Kidney (tissue), 22 donors: ENCODE measurements at places on chromosomes 5 and 9. TPM values are rescaled to one million over a fixed set of nuclear protein-coding genes. Genes with fewer than 3 reads are reported as not detected.

AIF1L gene
- total RNA-seq: 397 TPM

ZNF883 gene
- 3.0 TPM for total RNA-seq

BARHL1 gene
- not detected for total RNA-seq

DNA sequence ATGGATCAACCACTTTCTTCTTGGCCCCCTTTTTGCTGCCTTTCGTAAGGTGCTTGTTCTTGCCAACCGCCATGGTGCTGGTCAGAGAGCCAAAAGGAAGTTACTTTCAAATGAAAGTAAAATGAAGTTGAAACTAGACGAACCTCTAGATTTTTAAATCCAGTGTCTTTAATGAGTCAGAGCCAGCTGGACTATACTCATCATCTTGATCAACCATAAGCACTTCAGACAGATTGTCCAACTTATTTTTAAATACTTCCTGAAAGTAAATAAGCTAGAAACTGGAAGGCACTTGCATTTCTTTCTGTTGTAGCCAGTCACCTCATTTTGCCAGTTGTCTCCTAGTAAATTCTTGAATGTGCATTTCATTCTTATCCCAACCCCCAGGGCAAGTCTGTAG, 48.9 kb downstream of the JMY start:
- no peaks in the 10 kb centered on the region for H3K27me3 ChIP-seq
- H3K27ac ChIP-seq: no peak overlapping the region
- no peaks in the 10 kb centered on the region for H3K36me3 ChIP-seq
- no peaks in the 10 kb centered on the region for H3K4me1 ChIP-seq
- no peak for DNase-seq
- H3K4me3 ChIP-seq: no peak overlapping the region

DNA sequence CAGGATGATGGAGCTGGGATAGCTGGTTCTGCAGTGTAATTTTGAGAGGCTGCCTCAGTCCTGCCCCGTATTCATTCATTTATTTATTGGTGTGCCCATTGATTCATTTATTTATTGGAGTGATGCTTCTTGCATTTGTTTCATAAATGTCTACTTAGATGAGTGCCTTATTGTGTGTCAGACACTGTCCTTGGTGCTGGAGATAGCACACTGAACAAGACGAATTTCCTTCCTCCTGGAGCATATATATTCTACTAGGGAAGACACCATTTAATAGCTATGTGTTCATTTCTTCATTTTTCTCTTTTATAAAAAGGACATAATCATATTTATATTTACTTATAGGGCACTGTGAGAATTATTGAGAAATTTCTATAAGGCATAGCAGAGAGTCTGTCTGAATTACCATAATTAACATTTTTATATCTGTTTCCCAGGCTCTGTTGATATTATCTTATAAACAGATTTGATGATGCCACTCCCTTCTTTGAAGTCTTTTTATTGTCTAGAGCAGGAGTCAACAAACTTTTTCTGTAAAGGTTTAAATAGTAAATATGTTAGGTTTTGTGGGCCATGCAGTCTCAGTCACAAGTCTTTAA, 433.9 kb upstream of the ZNF608 start:
- no peak for DNase-seq
- H3K36me3 ChIP-seq: no peaks in the 10 kb centered on the region
- no peaks in the 10 kb centered on the region for H3K4me1 ChIP-seq
- no peak overlapping the region for H3K27ac ChIP-seq
- H3K4me3 ChIP-seq: no peak overlapping the region
- no peaks in the 10 kb centered on the region for H3K27me3 ChIP-seq

DNA sequence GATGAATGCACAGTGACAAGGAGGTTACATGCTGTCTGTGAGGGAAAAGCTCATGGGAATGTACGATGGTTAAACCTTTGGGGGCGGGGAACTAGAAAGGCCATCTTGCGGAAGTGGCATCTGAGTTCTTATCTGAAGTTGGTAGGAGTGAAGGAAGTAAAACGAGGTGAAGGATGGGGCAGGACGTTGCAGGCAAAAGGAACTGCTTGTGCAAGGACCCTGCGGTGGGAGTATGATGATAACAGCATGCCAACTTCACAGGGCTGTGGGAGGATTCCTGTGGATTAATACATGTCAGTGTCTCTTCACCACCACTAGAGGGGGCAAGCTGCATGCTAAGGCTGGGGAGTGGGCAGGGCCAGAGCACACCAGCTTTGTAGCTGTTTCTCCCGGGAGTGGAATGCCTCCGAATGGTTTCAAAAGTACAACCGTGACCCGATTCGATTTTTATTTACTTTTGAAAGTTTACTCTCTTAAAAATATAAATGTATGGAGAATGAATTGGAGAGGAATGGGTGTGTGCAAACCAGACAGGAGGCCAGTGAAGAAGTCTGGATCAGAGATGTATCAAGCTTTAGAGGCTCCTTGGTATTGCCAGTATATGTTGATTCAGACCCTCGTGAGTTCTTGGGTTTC, 62.5 kb downstream of the CYFIP2 start:
- H3K27me3 ChIP-seq: no peaks in the 10 kb centered on the region
- H3K36me3 ChIP-seq: peaks cover 69% of the 10 kb centered on the region
- H3K4me3 ChIP-seq: peak overlapping the region; percentile 23
- H3K27ac ChIP-seq: no peak overlapping the region
- peak; percentile 91 for DNase-seq

DNA sequence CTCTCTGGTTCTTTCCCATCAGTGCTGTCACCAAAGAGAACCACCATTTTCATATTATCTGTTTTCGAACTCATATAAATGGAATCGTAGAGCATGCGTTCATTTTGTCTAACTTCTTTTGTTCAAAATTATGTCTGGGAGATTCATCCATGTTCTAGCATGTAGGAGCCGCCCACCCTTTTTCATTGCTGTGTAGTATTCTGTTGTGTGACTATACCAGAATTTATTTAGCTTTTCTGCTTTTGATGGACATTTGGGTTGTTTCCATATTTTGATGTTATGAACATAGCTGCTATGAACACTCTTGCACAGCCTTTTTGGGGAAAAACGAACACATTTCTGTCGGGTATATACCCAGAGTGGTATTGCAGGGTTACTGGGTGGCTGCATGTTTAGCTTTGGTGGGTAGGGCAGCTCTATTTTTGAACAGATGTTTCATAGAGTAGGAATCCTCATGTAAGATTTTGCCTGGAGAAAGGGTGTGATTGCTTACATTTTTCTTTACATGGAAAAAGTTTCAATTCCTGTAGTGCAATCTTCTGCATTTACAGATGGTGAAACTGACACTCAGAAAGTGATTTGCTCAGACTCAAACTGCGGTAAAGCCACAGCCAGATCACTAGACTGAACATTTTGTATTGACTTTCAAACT, 100.2 kb upstream of the IL12B start:
- H3K4me1 ChIP-seq: no peaks in the 10 kb centered on the region
- no peak for DNase-seq
- H3K4me3 ChIP-seq: no peak overlapping the region
- no peak overlapping the region for H3K27ac ChIP-seq
- H3K27me3 ChIP-seq: no peaks in the 10 kb centered on the region
- no peaks in the 10 kb centered on the region for H3K36me3 ChIP-seq

- no peak overlapping the region for H3K27ac ChIP-seq
- no peaks in the 10 kb centered on the region for H3K36me3 ChIP-seq
- H3K27me3 ChIP-seq: no peaks in the 10 kb centered on the region
- H3K4me3 ChIP-seq: no peak overlapping the region
- DNase-seq: no peak
Measured at GRCh38 chr5:14572836-14573235, 8.8 kb upstream of the OTULINL start.

DNA sequence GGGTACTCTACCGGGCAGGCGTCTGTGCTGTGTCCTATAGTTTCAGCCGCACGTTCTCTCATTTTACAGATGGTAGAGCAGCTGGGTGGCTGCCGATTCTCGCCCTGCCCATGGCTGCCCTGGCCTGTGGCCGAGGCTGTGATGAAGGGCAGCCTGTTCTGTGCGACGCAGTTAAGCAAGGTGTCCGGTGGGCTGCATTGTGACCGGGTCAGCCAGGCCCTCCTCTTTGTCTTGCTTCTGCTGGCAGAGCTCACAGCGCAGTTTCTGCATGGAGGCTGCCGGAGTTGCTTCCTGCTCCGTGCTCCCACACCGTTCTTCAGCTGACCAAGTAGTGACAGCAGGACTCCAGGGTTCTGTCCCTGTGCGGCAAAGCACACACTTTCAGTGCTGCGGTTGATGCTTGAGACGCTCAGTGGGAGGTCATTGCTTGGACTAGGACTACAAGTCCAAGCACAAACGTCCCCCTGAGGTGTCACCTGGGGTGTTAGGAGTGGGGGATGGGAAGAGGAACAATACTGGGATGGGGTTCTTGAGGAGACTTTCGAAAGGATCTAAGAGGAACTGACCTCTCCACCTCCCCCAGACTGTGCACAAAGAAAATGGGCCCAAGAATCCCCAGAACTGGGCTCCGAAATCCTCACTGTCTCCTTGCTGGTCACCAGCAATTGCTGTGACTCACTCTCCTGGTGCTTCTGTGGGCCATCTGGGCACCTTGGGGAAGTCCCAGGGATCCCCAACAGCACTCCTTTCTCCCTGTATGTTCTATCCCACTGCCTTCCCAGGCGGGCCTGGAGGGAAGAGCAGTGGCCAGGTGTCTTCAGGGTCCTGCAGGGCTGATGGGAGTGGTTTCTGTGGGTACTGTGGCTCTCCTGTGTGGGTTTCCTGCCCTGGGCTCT, 58.2 kb downstream of the GADD45G start:
- H3K4me1 ChIP-seq: peaks cover 10% of the 10 kb centered on the region
- no peaks in the 10 kb centered on the region for H3K27me3 ChIP-seq
- DNase-seq: no peak
- H3K36me3 ChIP-seq: no peaks in the 10 kb centered on the region
- H3K27ac ChIP-seq: no peak overlapping the region

GRCh38 chr5:16561660-16562059, 55.1 kb downstream of the RETREG1 start:
- no peaks in the 10 kb centered on the region for H3K27me3 ChIP-seq
- H3K4me1 ChIP-seq: no peaks in the 10 kb centered on the region
- H3K4me3 ChIP-seq: no peak overlapping the region

DNA sequence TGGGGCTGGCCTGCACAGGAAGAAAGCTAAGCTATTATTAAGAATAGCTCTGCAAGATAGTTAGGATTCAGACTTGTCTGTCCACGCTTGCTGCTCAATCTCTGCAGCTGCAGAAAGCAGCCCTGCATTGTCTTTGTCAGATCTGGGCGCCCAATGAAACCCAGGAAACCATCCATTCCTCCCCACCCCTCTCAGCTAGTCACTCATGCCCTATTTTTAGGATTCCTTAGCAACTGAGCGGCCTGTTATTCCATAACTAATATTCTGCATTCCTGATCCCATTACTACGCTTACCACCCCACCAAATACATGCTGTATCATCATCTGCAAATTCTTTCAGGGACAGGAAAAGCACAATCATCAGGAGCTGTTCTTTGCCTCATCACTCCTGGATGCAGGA, 52.9 kb upstream of the APC start:
- DNase-seq: no peak
- no peaks in the 10 kb centered on the region for H3K4me1 ChIP-seq
- no peak overlapping the region for H3K27ac ChIP-seq
- no peak overlapping the region for H3K4me3 ChIP-seq
- H3K27me3 ChIP-seq: no peaks in the 10 kb centered on the region
- no peaks in the 10 kb centered on the region for H3K36me3 ChIP-seq

DNA sequence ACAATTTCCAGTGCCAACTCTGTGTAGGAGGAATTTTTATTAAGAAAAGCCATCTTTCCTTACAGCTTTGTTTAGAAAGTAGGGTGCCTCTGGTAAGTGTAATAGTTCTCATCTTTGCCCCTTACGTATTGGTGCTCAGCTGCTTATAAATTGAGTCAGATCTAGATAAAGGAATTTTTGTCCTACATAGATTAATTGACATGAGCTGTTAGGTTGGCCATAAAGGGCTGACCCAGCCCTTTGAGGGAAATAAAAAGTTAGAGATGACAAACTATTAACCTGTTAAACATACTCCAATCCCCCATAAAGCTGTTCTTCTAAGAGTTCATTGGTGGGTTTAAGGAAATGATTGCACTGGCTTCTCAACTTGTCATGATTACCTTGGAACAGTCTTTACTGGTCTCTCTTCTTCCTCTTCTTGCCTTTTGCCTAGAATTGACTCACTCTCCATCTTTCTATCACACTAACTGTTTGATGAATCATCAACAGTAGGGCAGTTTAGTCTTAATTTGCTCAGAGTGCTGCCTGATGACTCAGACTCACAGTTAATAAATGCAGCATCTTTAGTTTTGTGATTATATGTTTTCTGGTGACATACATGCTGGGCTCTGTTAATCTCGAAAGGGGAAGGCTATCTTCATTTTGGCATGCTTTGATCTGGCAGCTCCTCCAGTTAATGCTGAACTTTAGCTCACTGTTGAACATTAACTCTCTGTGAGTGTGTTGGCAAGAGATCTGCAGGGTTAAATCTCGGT, 51.7 kb downstream of the ARHGAP26 start:
- no peaks in the 10 kb centered on the region for H3K27me3 ChIP-seq
- DNase-seq: no peak
- H3K27ac ChIP-seq: no peak overlapping the region
- no peaks in the 10 kb centered on the region for H3K4me1 ChIP-seq
- H3K36me3 ChIP-seq: no peaks in the 10 kb centered on the region
- no peak overlapping the region for H3K4me3 ChIP-seq

DNA sequence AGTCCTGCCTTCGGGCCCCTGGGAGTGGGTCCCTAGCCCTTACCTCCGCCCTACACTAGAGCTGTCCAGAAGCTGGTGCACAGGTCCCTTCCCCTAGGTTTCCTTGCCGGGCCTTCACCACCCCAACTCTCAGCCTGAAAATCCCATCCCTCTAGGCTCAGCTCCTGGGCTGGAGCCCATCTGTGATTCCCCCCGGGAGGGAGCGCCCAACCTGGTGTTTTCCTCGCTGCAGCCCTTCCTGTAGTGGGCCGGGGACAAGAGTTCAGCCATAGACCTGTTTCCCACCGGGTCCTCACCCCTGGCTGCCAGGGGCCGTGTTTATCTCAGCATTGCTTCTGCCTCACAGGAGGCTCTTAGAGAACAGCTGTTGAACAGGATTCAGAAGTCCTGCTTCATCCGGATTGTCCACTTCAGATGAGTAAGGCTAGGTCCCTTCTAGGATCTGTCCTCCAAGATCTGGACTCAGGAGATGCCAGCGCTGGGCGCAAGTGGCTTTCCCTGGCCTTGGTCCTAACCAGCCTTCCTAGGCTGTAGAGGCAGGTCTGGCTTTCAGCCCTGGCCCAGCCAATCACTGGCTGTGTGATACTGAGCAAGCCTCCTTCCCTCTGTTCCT, 965 bp downstream of the GLIPR2 start:
- no peaks in the 10 kb centered on the region for H3K36me3 ChIP-seq
- no peaks in the 10 kb centered on the region for H3K4me1 ChIP-seq
- H3K27me3 ChIP-seq: no peaks in the 10 kb centered on the region

DNA sequence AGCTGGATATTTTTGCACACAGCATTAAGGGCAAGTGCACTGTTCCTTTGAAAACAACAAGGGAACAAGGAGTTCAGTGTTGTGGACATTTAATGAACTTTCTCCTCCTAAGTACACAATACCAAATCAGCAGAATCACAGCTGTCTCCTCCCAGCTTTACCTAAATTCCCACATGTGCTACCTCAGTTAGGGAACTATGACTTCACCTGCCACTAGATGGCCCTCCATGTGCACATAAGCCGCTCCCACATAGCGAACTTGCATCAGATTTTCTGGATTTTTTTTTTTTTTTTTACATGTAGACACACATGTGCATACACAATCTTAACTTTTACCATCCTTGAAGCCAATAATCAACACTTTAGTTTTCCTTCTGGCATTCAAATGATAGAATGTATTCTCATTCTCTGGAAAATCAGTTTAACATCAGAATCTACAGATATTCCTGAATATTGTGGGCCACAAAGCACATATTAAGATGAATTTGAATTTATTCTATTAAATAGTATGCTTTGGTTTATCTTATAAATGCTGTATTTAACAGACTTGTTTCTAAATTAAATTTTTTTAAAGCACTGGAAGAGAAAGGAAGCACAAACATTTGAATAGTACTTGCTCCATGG, 123.6 kb downstream of the PALM2AKAP2 start:
- no peak overlapping the region for H3K27ac ChIP-seq
- DNase-seq: no peak
- H3K27me3 ChIP-seq: no peaks in the 10 kb centered on the region
